Stimulated activated CD4-positive, alpha-beta T cell treated with anti-CD3 and anti-CD28 coated beads, Interleukin-1b, Interleukin-23, amount 100 ng/mL, for 1 hour (primary cell): ENCODE measurements at places on chromosomes 12 and 14.

DNA sequence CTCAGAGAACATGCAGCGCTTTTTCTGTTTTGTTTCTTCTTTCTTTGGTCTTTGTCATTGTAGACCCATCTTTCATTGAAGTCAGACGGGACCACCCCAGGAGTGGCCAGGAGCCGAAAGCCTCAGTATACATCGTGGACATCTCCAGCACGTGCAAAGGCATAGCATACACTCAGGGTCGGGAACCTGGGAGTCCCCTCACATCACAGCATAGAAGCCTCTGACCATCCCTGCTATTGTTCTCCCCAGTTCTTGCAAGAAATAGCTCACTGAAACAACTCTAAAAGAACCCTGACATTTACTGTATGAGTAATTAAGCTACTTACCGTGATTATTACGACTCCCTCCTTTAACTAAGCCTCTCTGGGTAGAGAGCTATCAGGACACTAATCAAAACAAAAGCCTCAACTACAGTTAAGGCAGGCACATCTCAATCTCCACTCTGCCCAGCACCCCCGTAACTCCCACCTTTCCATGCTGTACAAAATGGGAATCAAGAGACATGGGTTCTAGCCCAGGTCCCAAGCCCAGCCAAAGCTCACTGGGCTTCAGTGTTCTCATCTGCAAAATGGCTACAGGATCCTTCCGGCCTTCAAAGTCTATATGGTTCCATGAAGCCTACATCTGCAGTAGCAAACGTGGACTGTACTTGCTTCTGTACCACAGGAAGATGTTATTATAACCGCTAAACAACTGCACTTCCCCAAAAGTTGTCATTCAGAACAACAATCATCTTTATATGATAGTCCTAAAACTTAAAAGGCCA, 6.7 kb downstream of the CCDC88C start:
- DNase-seq: no peak

DNA sequence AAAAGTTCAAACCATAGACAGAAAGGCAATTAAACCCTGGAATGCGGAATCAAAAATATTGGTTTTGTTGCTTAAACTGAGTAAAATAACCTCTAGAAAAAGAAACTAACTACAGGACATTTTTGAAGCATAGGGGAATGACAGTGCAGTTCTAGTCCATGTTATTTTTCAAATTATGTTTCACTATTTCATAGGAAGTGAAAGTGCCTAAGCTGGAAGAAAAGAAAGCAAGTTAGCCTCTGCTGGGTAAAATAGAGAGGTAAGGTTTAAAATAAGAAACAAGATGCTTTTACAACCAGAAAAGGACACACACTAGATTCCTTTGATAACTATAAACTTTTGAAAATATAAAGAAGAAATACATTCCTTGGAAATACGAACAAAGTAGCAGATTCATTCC, 1.1 kb downstream of the CLECL1 start:
- DNase-seq: no peak

DNA sequence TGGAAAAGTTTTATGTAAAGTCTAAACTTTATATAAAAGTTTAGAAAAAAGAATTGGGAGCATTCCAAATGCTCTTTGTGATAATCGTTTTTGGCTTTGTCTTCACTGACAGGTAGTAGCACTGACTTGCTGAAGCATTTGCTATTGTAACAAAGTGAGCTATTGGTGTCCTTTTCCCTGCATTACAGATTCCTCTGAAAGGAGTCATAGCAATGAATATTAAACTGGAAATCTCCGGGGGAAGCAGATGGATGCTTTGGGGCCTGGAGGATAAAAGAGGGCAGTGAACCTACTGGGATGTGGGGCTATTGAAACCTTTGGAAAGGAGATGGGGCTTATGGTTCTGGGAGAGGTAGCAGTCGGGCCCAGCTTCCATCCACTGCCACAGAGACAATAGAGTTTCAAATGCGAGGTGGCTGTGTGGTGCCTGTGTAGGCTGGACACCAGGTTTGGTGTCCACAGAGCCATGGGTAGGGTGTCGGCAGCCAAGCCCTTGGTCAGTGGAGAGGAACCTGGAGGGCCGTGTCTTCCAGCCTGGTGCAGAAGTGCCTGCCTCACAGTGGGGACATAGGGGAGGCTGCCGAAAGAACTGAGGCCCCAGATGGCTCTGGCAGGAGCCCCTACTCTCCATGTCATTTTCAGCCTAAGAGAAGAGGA, 10.1 kb downstream of the GSG1 start:
- DNase-seq: no peak

DNA sequence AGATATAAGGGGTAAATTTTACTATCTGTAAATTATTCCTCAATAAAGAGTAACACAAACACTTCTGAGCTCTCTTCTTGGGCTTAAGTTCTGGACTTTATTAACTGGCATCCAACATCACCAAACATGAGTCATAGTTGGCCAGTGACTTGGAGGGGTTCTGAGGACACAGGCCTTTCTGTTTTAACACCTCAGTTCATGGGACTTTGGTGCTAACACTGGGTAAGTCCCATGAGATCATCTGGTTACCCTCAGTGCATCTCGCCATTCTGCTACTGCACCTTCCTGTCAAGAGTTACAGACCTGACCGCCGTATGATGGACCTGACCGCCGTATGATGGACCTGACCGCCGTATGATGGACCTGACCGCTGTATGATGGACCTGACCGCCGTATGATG, 9.9 kb downstream of the SLC15A4 start:
- no peak for DNase-seq

DNA sequence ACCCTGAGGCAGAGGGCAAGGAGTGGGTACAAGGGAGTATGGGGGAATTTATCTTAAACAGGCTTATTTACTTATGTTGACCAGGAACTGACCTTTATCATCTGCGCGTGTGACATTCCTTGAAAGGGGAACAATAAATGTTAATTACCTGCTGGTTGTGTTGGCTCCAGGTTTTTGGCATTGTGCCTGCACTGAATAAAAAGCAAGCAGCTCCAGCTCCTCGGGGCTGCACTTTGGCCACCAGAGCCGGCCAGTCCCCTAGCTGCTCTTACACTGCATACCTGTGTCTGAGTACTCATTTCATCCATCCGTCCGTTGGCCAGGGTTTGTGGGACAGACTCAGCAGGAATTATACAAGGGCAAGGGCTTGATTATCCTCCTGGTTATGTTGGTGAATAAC, 68.8 kb upstream of the GTF2A1 start:
- no peak for DNase-seq

DNA sequence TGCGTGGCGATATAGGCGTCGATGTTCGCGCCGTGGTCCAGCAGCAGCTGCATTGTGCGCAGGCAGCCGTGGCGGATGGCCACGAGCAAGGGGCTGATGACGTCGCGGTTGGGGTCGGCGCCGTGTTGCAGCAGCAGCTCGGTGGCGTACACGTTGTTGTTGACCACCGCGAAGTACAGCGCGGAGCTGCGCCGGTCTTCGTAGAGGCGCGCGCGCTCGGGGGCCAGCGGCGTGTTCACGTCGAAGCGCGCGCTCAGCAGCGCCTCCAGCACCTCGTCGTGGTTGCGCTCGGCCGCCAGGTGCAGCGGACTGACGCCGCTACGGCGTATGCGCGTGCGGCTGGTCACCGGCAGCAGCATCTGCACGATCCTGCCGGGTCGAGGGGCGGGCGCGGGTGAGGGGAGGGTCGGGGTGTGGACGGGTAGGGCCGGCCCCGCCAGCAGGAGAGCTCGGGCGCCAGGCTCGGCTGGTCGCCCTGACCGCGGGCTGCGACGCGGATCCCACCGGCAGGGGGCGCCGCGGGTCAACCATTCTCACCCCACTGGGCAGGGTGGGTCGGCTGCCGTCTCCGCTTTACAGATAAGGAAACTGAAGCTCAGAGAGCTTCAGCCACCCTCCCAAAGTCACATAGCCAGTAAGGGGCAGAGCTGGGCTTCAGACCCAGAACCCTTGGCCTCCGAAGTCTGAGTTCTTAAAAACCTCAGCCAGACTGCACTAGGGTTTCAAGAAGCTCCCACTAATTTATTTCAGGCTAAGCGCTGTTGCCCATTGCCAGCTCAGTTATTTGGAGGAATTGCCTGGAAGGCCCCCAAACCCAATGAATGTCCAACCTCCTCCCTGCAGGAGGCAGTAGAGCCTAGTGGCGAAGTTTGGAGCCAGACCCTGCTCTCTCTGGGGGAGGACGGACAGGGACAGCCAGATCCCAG, 12.4 kb downstream of the FAM181A start:
- peak; percentile 96 for DNase-seq

GRCh38 chr12:65894088-65894487, 69.8 kb downstream of the HMGA2 start:
- DNase-seq: no peak

DNA sequence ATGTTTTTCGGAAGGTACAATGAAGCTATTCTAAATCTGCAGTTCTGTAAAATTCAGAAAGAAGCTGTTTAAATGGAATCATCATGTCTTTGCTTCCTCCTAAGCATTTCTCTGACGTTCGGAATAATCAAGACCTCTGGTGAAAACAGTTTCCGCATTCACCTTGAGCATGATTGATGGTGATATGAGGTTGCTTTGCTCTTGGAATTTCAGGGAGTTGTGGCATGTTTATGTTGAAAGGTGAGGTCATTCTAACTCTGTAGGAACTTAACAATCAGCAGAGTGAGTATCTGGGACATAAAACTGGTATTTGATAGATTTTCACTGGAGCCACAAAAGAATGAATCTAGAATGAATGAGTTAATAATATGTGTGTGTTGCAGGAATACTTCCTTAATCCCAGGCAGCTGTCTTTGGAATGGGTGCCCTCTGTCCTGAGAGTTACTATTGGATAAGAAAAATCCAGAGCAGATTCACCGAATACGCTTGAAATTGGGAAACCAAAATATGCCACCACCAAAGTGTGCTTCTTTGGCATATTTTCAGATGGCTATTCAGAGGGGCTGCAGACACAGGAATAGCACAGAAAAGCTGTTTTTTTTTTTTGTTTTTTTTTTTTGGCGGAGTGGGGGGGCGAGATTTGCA, 599.1 kb downstream of the CCER1 start:
- no peak for DNase-seq

GRCh38 chr12:98714426-98714825, 69.3 kb downstream of the APAF1 start:
- no peak for DNase-seq

DNA sequence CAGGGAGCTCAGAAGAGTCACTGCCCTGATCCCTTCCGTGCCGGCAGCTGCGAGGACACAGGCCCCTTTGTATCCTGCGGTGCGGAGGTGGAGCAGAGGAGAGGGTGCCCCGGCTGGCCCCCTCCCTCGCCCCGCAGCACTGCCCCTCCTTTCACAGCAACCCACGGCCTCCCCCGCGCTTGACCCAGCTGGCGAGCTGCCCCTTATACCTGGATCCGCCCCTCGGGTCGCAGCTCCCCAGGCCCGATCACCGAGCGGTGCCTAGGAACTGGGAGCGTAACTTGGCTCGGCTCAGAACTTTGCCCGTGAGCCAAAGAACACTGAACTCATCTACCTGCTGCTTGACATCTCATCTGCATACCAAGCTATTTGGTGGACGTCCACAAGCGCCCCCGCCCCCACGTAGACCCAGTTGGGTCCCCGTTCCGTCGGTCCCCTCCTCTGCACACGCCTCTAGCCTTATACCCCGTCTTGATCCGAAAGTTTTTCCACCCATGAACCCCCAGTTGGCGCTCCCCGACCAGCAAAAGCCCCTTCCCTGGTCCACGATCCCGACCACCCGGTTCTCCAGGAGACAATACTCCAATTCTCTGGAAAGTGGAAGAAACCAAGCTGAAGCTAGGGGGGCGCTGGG, 697 bp upstream of the DNAJC14 start:
- no peak for DNase-seq

GRCh38 chr12:32266756-32267155, 132.6 kb upstream of the FGD4 start:
- no peak for DNase-seq

DNA sequence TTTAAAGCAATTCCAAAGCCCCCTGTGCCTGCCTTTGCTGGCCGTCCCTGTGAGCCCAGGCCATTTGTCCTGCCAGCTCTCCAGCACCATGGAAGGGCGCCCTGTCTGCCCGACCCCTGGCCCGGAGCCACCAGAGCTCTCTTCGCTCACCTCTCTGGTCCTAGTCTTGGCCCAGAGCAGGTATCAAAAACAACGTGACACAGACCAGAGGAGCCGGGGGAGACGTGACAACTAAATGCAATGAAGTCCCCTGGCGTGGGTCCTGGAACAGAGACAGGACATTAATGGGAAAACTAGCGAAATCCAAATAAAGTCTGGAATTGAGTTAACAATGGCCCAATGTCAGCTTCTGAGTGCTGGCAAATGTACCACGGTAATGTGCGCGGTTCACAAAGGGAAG, 83.2 kb upstream of the DIO3 start:
- no peak for DNase-seq

GRCh38 chr14:78228702-78229327, 58.6 kb downstream of the NRXN3 start:
- no peak for DNase-seq

- DNase-seq: no peak
These were observed 333.2 kb upstream of the MDGA2 start for GRCh38 chr14:48008646-48009045.

DNA sequence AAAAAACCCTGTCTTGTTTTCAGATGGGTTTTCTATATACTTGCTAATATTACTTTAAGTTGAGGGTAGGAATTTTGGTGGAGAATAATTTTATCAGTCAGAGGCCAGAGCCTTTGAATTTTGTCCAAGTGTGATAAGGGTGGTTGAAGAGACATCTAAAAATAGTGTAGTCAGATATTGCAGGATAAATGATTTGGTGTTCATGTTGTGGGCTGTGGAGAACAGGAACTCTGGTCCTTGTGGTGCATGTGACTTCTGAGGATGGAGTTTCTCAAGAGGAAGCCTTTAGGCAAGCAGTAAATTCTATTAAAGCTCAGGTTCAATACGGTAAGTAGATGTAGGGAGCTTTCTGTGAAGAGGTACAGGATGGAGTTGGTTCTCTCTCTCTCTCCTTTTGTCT, 2.8 kb downstream of the ADAM21 start:
- DNase-seq: no peak

- no peak for DNase-seq
These were observed 293 bp downstream of the IFI27L1 start for GRCh38 chr14:94081386-94081820.

- no peak for DNase-seq
These were observed 368.2 kb downstream of the NAV3 start for GRCh38 chr12:78198896-78199295.

DNA sequence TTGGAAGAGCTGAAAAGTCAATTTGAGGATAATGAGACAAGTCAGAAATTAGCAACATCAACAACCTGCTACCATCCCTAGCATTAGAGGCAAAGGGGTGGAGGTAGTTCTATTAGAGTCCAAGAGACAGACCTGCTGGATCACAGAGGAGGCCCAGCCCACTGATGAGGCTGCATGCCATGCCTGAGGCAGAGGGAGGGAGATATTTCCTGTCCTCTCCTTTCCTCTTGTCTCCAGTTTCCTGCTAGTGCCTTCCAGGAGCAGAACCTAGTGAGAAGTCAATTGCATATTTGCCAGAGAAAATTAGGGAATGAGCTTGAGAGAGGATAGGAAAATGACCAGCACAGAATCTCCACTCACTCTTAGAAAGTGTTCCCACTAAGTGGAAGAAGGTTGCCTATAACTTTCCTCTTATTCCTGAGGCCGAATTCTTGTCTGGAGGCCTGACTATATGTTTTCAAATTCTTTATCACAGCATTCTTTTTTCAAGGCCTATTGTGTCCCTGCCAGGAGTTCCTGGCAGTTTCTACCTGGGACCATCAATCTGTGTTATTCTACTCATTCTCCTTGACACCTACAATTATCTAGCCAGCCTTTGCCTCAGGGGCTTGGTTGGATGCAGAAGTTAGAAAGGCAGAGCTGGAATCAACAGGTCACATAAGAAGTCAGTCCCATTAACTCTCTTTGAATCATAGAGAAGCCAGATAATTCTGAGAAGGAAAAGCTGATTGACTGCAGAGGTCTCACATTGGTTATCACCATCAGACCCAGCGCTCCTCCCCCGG, 121.9 kb downstream of the EMP1 start:
- DNase-seq: no peak
